ENCODE measurements at places on chromosomes 1 and 21.
A peak's percentile ranks its signal among the peaks of the same experiment; 100 is the strongest.

- no peak for DNase-seq
Observed at GRCh38 chr1:20477348-20478056, 8.5 kb downstream of the CAMK2N1 start.

- DNase-seq: no peak
Observed at GRCh38 chr1:228309326-228310067, 97.1 kb downstream of the TRIM11 start.

GRCh38 chr1:159906960-159907359 is 7.0 kb upstream of the CFAP45 start:
- no peak for DNase-seq

DNA sequence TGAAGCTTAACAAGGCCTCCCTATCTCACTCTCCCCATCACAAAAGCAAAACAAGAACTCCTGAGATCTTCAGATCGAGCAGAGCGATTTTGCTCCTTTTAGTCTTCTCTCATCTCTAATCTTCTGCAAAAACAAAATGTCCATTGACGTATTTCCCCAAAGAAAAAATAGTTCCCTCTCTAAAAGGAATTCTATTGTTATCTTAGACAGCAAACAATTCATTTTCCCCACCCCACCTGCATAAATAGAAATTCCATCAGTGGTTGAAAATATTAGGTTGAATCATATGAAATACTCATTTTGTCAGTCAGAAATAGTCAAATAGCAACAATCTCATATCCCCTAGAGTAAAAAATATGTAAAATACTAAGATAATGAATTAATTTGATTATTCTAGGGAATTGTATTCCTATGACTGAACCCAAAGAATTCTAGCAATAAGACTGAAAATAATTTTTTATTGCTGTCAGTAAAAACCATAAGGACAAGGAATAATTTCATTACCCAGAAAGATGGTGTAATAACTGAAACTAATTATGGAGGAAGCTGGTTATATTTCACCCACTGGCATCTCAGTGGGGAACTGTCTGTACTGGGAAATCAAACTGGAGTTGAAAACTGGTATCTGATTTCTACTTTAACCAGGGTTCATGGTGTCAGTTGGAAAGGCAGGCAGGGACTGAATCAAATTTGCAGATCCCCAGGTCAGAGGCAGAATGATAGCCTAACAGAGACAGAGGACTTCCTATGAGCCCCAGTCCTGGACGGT is 51.3 kb downstream of the RHOU start:
- no peak for DNase-seq

DNA sequence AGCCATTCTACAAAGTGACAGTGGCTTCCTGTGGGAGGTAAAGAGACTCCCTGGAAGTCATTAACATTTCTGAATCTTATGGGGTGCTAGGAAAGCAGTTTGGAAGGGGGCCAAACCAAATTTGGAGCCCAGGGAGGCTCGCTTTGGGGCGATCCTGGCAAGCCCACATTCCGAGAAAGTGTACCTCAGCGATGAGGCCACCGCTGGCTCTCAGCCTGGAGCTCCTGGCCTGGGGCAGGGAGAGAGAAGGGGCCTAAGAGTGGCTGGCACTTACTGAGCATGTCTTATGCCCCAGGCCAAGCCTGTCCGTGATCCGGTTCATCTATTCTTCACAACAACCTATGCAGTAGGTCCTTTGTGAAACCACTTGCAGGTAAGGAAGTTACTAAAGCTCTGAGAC is 98.8 kb downstream of the CCDC185 start:
- no peak for DNase-seq

GRCh38 chr1:229841230-229841629 is 215.2 kb downstream of the URB2 start:
- DNase-seq: no peak

DNA sequence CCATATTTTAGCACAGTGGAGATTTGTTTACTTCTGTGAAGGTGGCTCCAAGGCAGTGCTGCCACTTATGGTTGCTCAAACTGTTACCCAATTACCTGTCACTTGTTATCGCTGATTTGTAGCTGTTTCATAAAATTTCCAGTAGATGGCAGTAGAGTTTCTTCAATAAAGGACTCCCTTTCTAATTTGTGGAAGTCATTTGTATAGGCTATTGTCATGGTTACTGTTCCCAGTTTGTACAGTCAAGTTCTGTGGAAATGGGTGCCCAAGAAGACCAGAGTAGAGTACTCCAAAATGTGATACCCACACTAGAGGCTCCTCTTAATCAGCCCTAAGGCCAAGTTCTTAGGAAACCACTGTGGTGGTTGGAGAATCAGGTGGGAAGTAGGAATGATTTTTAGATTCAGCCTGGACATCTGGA is 186.1 kb downstream of the CLEC20A start:
- peak; percentile 74 for DNase-seq

- DNase-seq: no peak
Observed at GRCh38 chr21:43269440-43269839, 100.6 kb downstream of the CRYAA start.

GRCh38 chr1:226664413-226665101 is 74.5 kb downstream of the ITPKB start:
- DNase-seq: no peak

- peak; percentile 21 for DNase-seq
Observed at GRCh38 chr21:38796424-38796823, 9.3 kb upstream of the ETS2 start.

DNA sequence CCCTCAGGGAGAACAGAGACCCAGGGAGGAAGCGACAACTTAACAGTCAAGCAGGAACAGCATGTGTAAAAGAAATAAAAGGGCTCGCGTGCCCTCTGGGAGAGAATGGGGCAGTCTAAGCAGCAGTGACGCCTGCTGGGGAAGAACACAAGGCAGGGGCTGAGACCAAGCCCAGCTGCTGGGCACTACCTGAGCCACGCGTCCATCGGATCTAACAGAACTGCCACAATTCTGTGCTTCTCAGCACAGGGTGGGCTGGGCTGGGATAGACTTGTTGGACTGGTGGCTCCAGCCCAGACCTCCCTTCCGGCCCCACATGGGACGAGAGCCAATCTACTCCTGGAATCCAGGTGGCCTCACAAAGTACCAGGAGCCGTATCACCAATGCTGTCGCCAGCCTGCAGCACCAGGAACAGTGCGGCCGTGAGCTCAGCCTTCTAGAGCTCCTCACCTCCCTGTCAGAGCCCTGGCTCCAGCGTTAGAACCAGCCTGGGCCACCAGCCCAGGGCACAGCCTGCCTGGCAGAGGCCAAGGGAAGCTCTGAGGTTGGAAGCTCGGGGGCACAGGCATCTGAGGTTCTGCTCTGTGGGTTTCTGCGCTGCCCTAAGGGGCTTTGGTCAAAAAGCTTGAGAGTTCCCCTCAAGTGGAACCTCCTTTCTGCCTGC is 7.4 kb downstream of the LRRC47 start:
- no peak for DNase-seq

DNA sequence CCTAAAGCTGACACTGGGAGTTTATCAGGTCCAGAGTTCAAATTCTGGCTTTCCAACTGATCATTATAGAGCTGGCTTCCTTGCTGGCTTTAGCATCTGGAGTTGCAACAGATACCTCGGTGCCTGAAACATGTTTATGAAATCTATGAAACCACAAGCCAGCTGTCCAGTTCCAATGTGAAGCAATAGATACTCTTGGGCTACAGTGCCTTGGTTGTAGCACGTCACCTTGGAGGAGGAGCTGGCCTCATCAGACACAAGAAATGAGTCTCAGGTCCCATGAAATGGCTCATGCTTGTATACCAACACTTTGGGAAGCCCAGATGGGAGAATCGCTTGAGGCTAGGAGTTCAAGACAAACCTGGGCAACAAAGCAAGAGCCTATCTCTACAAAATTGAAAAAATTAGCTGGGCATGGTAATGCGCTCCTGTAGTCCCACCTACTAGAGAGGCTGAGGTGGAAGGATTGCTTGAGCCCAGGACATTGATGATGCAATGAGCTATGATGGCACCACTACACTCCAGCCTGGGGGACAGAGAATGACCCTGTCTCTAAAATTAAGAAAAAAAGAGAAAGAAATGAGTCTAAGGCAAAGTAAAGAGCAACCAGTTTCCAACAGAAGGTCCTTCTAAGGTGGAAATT is 132.5 kb upstream of the ZNF648 start:
- no peak for DNase-seq

DNA sequence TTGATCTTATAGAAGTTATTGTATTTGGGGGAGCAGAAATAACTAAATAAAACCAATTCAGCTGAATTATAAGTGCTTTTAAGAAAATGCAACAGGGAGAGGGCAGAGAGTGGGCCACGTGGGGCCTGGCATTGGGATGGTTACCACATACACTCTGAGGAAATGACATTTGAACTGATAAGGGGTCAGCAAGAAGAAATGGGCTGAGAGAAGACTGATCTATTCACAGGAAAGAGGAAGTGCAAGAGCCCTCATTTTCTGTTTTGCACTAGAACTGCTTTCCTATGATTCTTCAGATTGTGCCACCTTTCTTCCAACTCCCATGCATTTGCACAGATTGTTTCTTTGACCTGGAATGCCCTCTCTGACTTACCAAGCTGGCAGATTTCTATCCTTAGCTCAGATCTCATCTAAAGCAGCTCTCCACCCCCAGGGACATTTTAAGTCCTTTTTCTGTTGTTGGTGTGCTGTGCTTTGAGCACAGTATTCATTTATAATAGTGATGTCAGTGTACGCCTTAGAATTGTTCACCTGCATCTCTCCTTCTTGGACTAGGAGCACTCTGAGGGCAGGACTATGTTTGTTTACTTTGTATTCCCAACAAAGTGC is 115.9 kb downstream of the FGGY start:
- no peak for DNase-seq

DNA sequence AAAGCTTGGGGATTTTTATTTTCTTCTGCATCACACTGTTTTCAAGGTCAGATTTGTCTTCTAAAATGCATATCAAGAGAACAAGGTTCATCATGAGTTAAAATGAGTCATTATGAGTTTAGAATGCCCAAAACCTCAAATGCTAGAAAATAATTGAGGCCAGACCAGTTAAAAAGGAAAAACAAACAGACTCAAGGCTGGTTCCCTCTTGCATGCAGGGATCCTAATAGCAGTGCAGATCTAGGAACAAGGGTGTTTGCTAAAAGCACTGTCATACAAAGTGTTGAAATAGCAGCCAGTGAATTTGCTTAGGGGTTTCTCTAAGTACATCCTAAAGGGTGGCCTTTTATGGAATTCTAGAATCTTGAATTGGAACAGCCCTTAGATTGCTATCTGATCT is 15.3 kb downstream of the BEND5 start:
- no peak for DNase-seq

GRCh38 chr1:165481820-165482532 is 37.0 kb upstream of the RXRG start:
- DNase-seq: no peak

- DNase-seq: no peak
Observed at GRCh38 chr1:186730951-186731729, 50.9 kb upstream of the PTGS2 start.

- DNase-seq: no peak
Observed at GRCh38 chr1:67097305-67097704, 37.5 kb downstream of the C1orf141 start.

GRCh38 chr1:18343581-18343980 is 137.1 kb upstream of the KLHDC7A start:
- no peak for DNase-seq

DNA sequence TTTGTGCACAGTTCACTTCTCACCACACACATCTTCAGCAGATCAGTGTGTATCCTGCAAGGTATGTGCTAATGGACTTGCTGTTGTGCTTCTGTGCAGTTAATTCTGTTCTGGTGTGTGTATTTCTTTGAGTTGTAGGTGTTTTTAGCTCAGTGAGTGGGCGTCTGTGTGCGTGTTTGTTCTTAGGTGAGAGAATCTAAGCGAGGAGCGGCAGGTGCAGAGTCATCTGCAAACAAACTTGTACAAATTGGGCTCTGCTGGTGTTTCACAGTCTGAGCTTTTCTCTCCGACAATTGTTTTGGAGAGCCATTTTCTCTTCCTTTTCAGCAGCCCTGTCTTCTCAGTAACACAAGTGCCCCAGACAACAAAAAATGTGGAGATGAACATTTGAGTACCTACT is 43.6 kb downstream of the ACP6 start:
- DNase-seq: no peak

- no peak for DNase-seq
Observed at GRCh38 chr1:183374825-183375224, 43.4 kb downstream of the NMNAT2 start.

- no peak for DNase-seq
Observed at GRCh38 chr21:43323244-43324005, 103.5 kb downstream of the SIK1 start.

DNA sequence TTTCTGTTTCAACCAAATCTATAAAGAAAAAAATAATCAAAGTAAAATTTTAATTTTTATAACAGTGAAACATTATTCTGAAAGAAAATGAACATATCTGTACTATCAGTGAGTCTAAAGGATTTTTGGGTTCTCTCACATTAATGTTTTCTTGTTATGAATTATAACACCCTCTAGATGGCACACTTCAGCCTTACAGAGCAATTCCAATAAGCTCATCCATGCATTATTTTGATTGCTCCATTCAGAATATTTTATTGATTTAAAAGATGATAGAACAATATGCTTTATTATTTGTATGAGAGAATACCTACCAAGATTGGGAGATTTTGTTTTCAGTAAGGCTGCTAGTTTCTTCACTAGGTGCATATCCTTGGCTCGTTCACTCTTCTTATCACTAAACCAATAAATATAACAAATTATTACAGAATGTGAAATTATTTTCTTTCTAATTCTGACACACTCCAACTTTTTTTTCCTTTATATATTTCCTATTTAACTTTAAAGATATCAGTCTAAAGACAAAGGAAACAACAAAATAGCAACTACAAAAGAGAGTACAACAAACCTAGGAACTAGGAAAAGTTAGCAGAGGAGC is 82.4 kb downstream of the RAB3GAP2 start:
- DNase-seq: peak; percentile 3

DNA sequence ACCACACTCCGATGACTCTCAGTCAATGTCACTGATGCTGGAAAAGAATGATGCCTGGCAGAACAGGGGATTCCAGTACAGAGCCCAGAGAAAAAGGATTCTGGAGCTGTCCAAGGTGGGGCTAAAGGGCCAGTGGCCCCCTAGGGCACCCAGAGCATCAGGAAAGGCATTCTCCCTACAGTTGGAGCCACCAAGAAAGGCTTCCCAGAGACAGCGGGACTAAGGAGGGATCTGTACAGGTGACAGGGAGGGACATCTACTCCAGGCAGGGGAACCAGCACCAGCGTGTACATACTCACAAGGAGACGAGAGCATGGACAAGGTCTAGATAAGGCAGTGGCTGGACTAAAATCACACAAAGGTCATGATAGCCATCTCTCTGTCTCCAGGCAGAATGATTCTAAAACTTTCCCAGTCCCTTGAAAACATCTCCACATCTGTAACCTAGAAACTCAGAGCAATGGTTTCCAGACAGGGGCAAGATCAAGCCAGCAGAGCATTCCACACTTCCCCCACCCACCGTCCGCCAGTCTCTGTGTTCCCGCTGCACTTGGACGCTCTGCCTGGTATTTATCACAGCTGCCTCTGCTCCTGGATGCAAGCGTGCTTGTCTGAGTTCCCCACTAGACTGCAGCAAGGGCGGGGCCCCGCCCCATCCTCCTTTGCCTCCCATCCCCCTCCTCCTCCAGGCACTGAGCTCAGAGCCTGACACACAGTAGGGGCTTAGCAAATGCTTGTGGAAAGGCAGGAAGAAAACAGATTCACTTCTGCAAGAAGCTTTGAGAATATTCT is 111.6 kb upstream of the ZC3H12A start:
- peak; percentile 26 for DNase-seq

- DNase-seq: no peak
Observed at GRCh38 chr1:154174654-154175053, 17.2 kb downstream of the TPM3 start.

All from retina (tissue), 1 donor.